ENCODE measurements at places on chromosomes 2 and 18.

DNA sequence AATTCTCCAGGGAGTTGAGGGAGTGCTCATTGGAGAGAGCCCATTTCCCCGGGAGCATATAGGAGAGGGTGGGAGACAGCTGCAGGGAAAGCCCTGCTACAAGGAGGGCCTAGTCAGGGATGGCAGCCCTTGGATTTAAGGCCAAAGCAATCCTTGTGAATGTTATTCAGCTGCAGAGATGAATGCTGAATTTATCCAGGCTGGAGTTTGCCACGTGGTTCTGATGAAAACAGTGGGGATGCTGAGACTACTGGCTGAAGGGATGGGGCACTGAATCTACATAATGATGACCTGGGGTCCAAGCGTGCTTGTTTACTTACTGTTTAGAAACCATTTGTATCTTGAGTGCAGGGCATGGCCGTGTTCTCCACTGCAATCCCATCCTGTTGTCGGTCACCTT lies 35.6 kb upstream of the RNF149 start:
- no peak for DNase-seq

DNA sequence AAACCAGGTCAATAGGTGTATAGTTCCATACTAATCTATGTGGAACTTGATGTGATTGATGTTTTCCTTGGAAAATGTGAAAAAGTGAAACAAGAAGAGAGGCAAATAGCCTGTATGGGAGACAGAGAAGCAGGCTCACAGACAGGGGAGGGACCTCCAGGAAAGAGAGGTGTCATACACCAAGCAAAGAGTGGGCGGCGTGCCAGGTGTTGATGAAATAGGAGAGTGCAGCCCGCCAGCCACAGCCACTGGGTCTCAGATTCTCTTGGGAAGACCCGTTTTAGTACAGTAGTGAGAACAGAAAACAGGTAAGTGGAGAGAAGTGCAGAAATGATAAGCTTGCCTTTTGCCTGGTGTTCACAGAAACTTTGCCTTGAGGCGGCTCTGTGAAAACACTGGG lies 301.9 kb downstream of the ZNF407 start:
- no peak for DNase-seq

GRCh38 chr18:44834867-44835469 lies 154.3 kb downstream of the SETBP1 start:
- no peak for DNase-seq

DNA sequence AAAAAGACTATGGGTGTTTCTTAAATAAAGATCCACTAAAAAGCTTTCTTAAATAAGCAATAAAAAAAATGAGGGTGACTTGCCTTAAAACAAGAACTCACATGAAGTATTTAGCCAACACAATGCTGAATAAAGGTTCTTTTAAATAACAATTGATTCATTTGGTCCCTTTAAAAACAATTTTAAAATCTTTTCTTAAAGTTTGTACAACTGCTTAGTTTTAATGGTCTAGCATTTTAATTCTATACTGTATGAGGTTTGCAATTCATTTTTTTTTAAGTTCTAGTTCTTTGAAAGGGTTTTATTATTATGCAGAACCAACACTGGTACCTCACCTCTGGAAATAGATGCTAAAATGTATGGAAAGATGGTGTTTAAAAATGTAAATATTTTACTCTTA lies 1017.5 kb downstream of the LRP1B start:
- DNase-seq = no peak

GRCh38 chr2:83022631-83023210 lies 1436.4 kb downstream of the SUCLG1 start:
- DNase-seq = no peak

DNA sequence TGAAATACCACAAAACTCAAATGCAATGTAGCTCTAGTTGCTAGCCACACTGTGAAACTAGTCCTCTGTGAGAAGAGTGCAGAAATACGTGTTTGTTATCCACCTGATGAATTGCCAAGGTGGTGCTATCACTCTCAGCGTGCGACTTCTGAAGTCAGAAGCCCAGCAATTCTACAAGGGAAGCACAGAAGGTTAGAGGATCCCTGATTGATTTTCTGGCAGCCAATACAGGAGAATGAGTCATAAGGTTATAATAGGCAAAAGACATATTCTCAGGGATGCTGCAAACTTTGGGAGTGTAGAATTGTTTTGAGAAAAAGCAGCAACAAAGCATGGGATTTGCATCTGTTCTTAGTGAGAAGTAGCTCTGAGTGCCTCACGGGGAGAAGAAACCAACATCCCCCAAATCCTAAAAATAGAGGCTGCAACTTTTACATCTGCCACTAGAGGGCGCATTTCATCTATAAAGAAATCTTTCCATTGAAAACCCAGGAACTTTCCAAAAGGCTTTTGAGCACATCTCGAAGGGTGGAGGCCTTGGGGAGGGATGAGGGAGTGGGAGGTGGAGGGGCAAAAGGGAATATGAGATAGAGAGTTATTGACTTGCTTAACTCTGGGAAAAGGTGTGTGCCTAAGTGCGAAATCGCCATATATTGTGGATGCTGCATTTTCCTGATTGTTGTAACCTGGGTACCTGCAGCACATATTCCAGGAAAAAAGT lies 78.0 kb downstream of the TMEM182 start:
- peak; percentile 15 for DNase-seq

- no peak for DNase-seq
Measured at GRCh38 chr2:195595825-195596224, 61.2 kb upstream of the SLC39A10 start.

GRCh38 chr2:148901142-148901541 lies 26.1 kb downstream of the KIF5C start:
- no peak for DNase-seq

DNA sequence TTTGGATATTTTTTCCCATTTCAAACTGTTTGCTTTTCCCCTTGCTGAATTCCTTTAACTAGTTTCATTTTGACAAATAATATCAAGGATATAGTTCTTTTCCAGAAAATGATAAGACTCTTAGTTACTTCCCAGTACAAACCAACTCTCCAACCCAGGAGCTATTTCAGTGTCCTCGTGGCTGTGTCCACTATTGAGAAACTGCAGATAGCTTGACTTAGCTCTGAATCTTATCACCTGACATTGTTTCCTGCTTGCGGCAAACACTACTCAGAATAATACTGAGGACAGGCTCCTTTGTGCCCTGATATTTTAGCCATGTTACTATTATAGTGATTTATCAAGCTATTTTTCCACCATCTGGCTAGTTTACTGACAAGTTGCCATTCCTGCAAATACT lies 74.6 kb downstream of the KLF7 start:
- no peak for DNase-seq

GRCh38 chr2:191824398-191824797 lies 22.5 kb downstream of the CAVIN2 start:
- DNase-seq = no peak
